Stomach (tissue), 19 donors: ENCODE measurements at places on chromosomes 13 and 19. TPM values are rescaled to one million over a fixed set of nuclear protein-coding genes. Genes with fewer than 3 reads are reported as not detected.

KRTDAP gene
- not detected for total RNA-seq

LILRA1 gene
- not detected for total RNA-seq

KDM4B gene
- total RNA-seq = 202 TPM

ELSPBP1 gene
- total RNA-seq = not detected

LHB gene
- not detected for total RNA-seq

GRK1 gene
- not detected for total RNA-seq

ZNF121 gene
- 27.4 TPM for total RNA-seq

TMEM238 gene
- total RNA-seq = 504 TPM

UBE2L5 gene
- total RNA-seq = not detected

ARHGEF18 gene
- total RNA-seq = 37.8 TPM

MRI1 gene
- 24.4 TPM for total RNA-seq

UPK1A gene
- total RNA-seq = not detected

SYCN gene
- total RNA-seq = not detected

NTF4 gene
- total RNA-seq = not detected

ANGPTL4 gene
- total RNA-seq = 4.8 TPM

TRAPPC2B gene
- total RNA-seq = 23.7 TPM

FCER2 gene
- total RNA-seq = not detected

OR10H4 gene
- total RNA-seq = not detected

ZNF492 gene
- total RNA-seq = 1.7 TPM

CEACAM20 gene
- total RNA-seq = not detected

ZSCAN4 gene
- total RNA-seq = 1.5 TPM

HPN gene
- total RNA-seq = 28.6 TPM

RXFP2 gene
- total RNA-seq = not detected

ZNF579 gene
- 3.1 TPM for total RNA-seq

LIM2 gene
- total RNA-seq = not detected

ZNF230 gene
- total RNA-seq = not detected

IGFL4 gene
- not detected for total RNA-seq

PCDH8 gene
- not detected for total RNA-seq

PGPEP1 gene
- 19.9 TPM for total RNA-seq

CCNA1 gene
- total RNA-seq = 1.8 TPM

SIGLEC8 gene
- total RNA-seq = 1.1 TPM

EVI5L gene
- total RNA-seq = 9.3 TPM

OR10H2 gene
- total RNA-seq = not detected

CEACAM19 gene
- total RNA-seq = 2.8 TPM
